Posterior vena cava (tissue), 2 donors: ENCODE measurements at places on chromosomes 4 and X. TPM values are rescaled to one million over a fixed set of nuclear protein-coding genes. Genes with fewer than 3 reads are reported as not detected.

- no peak for DNase-seq
These were observed 183.1 kb upstream of the LEF1 start for GRCh38 chr4:108351791-108352190.

SPON2 gene
- 63.3 TPM for total RNA-seq

DNA sequence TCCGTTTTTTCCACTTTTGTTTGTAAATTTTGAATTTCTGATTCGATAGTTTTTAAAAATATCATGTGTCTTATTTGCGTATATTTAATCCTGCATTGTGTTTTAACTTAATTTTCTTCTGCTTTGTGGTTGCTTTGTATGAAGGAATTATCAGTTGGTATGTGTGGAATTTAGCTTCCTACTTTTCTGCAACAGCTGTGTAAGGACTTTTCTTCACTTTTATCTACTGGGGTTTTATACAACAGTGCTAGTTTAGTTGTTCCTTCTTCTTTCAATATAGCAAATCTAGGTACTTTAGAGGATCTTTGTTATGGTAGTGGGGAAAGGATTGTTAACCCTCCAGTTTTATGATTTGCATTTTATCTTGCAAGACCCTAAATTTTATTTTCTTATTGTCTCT lies 410.3 kb downstream of the CCSER1 start:
- no peak for DNase-seq

GRCh38 chr4:124433500-124433899 lies 279.0 kb downstream of the ANKRD50 start:
- no peak for DNase-seq

RXFP1 gene
- total RNA-seq, result 7.8 TPM

DNA sequence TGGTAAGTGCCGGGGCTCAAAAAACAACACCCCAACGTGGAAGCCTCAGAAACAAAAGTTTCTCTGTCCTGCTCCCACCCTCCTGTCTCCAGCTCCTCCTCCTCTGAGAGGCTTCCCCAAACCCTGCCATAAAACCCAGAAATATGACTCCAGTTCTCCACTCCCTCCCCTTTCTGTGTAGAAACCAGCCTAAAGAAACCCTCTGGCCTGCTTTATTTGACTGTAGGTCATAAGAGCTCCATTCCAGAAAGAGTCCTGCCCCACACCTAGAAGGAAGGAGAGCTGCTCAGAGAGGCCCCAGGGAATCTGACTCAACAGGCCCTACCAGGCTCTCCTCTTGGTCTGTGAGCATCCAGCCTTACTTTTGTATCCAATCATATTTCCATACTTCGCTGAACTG lies 872 bp upstream of the S100P start:
- no peak for DNase-seq

NDST4 gene
- not detected for total RNA-seq

DNA sequence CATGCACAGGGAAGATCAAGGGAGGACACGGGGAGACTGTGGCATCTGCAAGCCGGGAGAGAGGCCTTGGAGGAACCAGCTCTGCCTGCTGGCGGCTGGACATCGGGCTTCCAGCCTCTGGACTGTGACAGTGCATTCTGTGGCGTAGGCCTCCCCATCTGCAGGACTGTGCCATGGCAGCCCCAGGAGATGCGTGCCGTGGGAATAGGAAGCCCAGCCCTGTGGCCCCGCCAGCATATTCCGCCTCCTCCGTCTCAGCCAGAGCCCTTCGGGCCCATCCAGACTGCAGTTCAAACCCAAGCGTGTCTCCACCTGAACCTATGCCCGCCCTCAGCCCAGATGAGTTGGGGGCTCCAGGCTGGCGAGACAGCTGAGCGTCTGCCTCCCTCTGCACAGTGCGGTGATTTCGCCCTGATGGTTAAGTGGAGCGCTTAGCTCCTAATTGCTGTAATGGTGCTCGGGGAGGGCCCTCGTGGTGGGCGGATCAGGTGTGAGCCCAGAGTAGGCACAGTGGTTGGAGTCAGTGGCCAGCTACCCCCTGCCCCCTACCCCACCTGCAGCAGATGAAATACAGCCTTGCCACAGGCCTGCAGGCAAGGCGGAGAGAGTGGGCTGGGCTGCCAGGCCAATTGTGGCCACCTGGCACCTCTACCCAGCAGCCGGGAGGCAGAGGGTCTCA lies 133.9 kb downstream of the HMX1 start:
- DNase-seq, result peak; percentile 71

- no peak for DNase-seq
These were observed 25.8 kb downstream of the IGFBP7 start for GRCh38 chr4:57084360-57084759.

LETM1 gene
- total RNA-seq, result 25.7 TPM

DNA sequence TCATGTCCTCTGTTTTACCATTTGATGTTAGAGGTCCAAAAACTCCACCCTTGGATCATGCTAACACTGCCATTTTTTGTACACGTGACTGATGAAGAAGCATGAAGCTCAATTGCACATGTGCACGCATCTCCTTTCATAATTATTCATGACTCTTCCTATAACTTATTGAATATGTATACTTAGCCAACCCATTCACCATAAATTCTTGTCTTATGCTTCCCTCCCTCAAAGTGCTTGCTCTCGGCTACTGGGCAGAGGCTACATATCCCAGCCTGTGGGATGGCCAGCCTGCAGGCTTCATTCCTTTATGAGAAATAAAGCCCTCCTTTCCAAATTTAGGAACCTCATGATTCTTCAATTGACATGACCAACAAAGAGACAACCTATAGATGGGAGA lies 17.5 kb upstream of the BMP15 start:
- no peak for DNase-seq

COL4A6 gene
- total RNA-seq, result 3.9 TPM

RAB9B gene
- total RNA-seq, result 11.8 TPM

- DNase-seq, result no peak
These were observed 166.5 kb upstream of the LDB2 start for GRCh38 chr4:17064959-17065358.

ARR3 gene
- total RNA-seq, result not detected

DNA sequence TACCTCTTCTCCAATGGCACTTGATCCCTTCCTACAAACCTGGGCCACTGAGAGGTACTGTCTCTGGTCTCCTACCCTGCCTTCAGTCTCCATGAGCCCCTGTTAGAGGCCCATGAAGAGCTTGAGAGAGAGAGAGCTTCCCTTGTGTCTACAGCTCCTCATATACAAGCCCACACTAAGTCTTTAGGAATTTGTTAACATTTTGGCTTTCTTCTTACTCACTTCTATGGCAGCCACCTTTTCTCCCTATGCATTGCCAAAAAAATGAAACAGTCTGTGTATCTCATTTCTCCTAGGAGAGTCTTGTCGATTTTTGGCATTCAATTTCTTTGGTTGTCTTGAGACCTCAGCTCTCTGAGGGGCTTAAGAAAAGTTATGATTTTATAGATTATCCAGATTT lies 90.9 kb upstream of the LNX1 start:
- DNase-seq, result no peak

PLAC1 gene
- total RNA-seq, result not detected

DNA sequence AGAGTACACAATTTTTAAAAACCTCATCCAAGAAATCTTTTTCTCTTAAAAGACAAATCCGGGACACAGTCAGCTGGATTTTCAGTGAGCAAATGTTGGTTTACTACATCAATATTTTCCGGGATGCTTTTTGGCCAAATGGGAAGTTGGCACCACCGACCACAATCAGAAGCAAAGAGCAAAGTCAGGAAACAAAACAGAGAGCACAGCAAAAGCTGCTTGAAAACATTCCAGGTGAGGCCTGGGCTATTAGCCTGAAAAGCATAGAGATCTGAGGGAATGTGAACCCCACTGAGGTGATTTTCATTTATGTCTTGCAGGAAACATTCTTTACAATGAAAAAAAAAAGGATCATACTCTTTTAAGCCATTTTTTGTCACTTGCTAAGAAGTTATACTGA lies 33.9 kb downstream of the LRP2BP start:
- no peak for DNase-seq

GUCY1B1 gene
- 21.1 TPM for total RNA-seq

ESX1 gene
- total RNA-seq, result not detected

PABPC4L gene
- total RNA-seq, result 1.6 TPM

CYBB gene
- 31.4 TPM for total RNA-seq

- no peak for DNase-seq
These were observed 91.7 kb upstream of the PAQR3 start for GRCh38 chr4:79030973-79031372.

GRCh38 chr4:108889696-108890483 lies 127.0 kb upstream of the ETNPPL start:
- no peak for DNase-seq

GK2 gene
- total RNA-seq, result not detected

DNA sequence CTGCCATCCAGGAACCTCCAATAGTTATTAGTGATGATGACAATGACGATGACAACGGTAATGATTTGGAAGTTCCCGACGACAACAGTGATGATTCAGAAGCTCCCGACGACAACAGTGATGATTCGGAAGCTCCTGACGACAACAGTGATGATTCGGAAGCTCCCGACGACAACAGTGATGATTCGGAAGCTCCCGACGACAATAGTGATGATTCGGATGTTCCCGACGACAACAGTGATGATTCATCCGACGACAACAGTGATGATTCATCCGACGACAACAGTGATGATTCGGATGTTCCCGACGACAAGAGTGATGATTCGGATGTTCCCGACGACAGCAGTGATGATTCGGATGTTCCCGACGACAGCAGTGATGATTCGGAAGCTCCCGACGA lies 14.7 kb downstream of the CXCR3 start:
- peak; percentile 25 for DNase-seq

DNA sequence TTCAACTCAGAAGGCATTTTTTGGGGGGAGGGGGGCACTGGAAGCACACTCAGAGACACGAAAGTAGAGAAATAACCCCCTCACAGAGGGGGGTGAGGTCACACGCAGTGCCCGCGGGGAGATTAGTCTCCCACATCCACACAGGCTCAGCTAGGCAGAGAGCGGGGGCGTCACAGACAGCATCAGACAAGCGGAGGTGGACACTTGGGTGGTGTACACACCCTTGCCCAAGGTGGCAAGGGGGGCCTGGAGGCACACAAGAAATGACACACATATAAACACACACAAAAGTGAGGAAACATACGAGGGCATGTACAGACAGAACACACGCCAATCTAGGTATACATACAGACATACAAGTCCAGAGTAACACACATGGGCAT lies 637 bp upstream of the SYN1 start:
- DNase-seq, result peak; percentile 48

DNA sequence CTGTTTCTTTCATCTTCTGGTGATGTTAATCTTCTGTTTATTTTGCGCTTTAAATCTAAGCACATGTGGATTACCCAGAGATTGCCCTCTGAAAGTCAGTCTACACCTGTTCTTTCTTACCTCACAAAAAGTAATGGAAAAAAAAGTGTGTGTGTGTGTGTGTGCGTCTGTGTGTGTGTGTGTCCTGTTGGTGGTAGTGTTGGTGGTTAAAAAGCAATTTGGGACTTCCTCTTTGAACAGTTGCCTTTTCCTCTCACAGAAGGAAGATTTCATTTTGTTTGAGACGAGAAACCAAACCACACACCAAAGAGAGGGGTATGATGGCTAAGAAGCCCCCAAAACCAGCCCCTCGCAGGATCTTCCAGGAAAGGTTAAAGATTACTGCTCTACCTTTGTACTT lies at the start of gene STAP1:
Gene STAP1, plus strand, starts transcription at position 235 of the 400 bp plus-strand sequence. Its CDS starts 83 bp downstream, at position 318.
- no peak for DNase-seq

DDX53 gene
- not detected for total RNA-seq

DNA sequence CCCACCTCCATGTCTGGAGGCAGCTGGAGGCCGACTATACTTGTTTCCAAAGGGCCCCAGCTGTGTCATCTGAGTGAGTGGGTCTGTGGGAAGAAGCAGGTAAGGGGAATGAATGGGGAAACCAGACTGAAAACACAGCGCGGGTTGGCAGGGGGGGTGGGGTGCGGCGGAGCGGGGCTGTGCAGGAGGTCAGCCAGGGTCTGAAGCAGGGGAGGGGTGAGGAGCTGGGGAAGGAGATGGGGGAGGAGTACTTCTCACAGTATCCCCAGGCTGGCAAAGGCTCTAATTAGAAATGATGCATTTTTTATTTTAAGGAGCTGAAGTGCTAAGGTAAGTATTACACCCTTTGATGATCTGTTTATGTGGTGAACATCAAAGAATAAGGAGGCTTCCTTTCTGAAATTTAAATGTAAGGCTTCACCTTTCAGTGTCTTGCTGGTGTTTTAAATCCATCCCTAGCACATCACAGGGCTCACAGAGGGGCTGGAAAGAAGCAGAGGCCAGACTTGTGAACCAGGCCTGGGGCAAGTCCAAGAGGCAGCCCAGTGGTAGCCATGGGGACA lies 37.5 kb downstream of the SMIM20 start:
- no peak for DNase-seq

DNA sequence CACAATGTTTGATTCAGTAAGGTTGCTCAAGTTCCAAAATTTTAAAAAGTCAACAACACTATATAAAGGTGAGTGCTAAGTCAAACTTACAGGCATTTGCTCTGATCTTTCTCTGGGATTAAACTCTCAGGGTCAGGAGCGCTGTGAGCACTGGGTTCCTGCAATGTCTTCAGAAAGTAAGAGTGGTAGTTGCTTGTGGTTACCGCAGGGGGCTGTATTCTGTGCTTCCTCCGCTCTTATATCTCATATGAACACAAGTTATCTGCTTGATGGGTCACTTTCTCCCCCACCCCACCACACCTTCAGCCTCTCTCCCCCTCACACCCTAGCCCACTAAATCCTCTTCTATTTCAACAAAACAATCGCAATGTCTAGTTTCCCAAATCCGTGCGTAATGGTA lies 116.4 kb upstream of the IGSF1 start:
- no peak for DNase-seq

DCHS2 gene
- 0.71 TPM for total RNA-seq

DNA sequence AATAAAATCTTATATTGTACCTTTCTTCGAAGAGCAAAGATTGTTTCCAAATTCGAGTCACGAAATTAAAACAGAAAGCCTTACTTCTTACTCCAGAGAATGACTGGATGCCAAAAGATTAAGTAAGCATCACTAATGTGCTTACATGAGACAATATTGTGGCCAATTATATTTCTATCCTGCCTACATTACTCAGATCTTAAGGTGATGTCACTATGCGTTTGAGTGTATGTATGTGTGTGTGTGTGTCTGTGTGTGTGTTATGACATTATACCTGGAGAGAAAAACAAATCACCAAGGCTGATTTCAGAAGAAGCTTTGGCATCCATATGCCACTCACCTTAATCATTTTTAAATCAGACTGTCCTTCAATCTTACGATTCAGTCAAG lies 556.3 kb downstream of the PPARGC1A start:
- no peak for DNase-seq
